Suppressor macrophage (primary cell): ENCODE measurements at places on chromosomes 4 and X.

GRCh38 chr4:139764182-139764581 lies 98.6 kb downstream of the MGST2 start:
- no peak for DNase-seq

DNA sequence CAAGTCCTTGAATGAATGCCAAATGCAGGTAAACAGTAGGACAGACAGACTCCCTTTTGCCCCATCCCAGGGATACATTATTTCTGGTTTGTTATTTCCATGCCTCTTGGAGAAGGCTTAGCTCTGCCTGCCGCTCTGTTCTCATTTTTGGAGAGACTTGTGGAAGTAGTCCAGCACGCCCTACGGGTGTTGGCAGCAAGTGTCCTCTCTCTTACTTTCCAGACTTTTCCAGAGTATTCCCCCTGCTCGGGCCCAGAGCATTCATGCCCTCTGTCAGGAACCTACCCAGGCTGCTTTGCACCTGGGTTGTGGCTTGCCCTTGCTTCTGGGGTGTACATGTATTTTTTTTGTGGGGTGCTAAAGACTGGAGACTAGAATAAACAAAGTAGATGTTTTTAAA lies 15.3 kb downstream of the SLC34A2 start:
- no peak for DNase-seq

GRCh38 chr4:113575401-113575800 lies 186.1 kb downstream of the CAMK2D start:
- DNase-seq, result no peak

- peak; percentile 44 for DNase-seq
These were observed 20.5 kb upstream of the TMEM192 start for GRCh38 chr4:165133150-165133549.

DNA sequence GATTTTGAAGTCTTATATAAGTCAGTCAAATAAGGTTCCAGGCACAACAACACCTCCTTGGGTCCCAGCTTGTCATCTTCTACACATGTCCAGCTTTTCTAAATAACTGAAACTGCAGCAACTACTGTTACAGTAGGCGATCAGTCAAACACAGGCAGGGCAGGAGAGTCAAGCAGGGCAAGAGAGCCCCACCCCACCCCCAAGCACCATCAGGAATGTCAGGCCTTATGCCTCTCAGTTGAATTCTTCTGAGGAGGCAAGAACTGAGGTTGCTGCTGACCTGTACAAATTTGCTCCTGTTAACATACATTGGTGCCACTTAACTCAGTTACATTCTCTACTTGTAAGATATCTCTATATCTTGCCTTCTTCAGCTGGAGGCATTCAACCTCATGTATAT lies 608.8 kb upstream of the PCDH10 start:
- no peak for DNase-seq

- DNase-seq, result no peak
These were observed 99.5 kb upstream of the ITM2A start for GRCh38 chrX:79466636-79467035.

DNA sequence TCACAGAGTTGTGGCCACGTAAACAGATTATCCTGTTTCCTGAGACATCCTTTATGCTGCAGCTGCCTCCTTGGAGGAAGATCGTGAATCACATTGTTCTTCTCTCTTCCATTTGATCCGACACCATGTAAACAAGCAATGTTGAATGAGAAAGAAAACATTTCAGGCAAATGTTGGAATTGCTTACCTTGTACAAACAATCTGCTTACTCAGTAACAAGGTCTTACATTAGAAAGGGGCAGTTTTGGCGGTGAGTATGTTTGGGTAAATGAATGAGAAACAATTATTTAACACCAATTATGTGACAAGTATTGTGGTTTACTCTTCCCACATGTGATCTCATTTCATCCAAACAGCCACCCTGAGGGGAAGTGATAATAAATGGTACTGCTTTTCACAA lies 637.8 kb downstream of the RAB28 start:
- no peak for DNase-seq

DNA sequence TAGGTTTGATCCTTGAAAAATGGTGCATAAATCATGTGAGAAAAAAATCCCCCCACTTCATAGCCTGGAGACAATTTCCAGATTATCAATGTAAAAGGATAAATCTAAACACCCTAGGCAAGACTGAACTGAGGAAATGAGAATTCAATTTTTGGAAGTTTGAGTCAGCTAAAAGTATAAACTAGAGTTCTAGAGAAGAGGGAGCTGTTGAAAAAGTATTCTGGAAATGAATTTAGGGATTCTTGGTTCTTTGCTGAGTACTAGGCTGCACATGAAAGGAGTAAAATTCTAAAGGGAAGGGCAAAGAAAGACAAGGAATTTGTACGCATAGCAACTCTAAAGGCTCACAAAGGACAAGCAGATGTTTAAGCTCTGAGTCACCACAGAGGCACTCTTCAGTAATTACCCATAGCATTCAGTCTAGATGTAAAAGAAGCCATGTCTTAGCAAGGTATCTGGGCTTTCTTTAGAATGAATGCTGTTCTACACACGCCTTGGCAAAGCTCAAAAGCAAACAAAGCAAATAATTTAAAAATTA lies 896.5 kb downstream of the PDHA2 start:
- DNase-seq, result no peak

- DNase-seq, result no peak
These were observed 1606.7 kb upstream of the AGA start for GRCh38 chr4:179048839-179049453.

- DNase-seq, result no peak
These were observed 1411.2 kb downstream of the RAPGEF2 start for GRCh38 chr4:160514126-160514525.

- DNase-seq, result no peak
These were observed 2.3 kb downstream of the FBXL5 start for GRCh38 chr4:15652841-15653240.

DNA sequence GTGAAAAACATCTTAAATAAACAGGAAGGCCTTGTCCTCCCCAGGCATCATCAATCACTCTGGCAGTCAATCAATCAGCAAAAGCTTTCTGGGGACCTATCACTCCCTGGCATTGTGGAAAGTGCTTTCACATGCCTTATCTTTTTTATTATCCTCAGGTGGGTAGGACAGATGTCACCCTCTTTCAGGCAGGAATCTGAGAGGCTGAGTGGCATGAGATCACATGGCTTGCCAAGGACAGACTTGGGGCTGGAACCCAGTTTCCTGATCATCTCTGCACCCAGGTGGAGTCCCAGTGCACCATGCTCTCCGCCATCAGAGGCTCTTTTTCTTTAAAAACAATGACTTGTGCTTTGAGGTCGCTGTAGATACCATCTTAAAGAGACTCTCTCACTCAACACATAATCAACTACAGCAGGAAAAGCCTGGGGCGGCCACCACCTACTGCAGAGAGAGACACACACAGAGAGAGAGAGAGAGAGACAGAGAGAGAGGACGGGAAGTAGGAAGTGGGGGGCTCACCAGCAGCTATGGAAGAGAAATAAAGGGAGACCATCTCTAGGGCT lies 282.7 kb downstream of the PTTG2 start:
- DNase-seq, result no peak

DNA sequence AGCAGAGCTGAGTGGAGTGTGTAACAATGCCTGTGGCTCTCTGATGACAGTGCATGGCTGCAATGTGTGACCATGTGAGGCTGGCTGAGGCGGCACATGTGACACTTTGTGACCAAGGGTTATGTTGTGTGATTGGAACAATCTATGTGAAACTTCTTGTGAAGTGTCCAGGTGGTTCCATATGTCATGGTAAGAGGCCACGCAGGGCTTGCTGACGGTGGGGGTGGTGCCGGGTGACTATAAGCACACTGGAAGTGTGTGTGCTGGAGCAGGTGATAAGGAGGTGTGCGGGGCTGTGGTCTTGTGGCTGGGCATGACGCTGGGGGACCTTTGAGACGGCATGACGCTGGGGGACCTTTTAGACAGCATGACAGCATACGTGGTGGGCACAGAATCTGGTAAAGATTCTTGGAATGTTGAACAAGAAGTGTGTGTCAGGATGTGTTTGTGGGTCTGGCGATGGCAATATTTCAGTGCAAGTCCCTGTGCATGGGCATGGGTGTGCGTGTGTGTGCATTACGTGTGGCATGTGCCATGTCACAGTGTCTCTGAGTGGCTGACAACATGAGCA lies 7.4 kb upstream of the HDAC6 start:
- DNase-seq, result peak; percentile 2

DNA sequence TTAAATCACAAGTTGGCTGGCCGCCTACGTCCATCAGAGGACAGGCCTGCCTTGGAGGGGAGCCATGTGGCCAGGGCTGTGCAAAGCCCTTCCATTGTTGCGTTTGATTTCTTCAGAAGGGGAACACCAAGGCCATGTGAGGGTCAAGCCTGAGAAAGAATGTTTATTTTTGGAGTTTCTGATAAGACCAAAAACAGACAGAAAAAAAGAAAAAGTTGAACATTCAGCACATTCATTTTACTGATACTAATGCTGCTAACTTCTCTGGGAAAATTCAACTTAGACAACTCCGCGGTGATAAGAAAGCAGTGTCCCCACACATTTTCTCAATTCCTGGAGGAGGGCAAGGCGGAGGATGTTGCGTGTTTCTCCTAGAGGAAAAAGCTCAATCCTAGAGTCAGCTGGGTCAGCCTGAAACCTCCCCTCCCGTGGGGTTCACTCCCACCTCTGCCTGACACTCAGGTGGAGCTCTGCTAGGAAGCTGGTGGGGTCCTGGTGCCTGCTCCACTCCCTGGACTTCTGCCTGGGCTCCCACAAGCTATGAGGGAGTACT lies 63.5 kb downstream of the ANAPC4 start:
- DNase-seq, result no peak

DNA sequence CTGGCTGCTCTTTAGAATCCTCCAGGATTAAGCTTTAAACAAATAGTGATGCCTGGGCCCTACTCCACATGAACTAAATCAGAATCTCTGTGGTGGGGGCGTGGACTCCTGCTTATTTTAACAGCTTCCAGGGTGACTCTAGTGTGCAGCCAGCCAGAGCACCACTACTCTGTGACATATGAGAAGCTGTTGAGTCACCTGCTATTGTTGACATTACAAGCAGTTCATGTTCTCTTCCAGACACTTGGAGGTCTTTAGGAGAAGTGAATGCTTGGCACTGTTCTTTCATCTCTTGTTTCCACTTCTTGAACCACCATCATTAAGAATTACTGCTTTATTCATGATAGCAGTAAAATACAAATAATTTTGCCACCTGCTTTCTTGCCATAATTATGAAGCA lies 426 bp upstream of the C4orf51 start:
- DNase-seq, result no peak

GRCh38 chr4:3689006-3689405 lies 77.2 kb upstream of the ADRA2C start:
- DNase-seq, result no peak

GRCh38 chrX:154991039-154991438 lies 31.5 kb downstream of the F8 start:
- DNase-seq, result no peak

GRCh38 chr4:5048721-5049120 lies 2.6 kb upstream of the STK32B start:
- no peak for DNase-seq

DNA sequence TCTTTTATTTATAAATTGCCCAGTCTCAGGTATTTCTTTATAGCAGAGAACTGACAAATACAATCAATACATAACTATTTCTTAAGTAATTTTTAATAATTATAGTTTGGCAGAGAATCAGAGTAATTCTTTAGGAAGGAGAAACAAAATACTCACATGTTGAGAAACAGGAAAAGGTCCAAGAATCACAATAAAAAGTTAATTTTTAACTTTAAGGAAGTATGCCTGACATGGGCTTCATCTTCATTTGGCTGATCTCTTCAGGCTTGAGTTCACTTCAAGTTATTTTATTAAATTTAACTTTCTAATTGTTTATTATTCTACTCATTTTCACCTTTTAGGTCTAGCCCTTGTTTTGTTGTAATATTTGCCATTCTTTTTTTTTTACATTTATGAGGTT lies 36.1 kb upstream of the RNF150 start:
- DNase-seq, result no peak

- DNase-seq, result peak; percentile 91
These were observed at the start of gene HCFC1 for GRCh38 chrX:153971450-153972367. HCFC1 (minus strand) TSS chrX:153971818; CDS start chrX:153970840, 978 bp downstream.

DNA sequence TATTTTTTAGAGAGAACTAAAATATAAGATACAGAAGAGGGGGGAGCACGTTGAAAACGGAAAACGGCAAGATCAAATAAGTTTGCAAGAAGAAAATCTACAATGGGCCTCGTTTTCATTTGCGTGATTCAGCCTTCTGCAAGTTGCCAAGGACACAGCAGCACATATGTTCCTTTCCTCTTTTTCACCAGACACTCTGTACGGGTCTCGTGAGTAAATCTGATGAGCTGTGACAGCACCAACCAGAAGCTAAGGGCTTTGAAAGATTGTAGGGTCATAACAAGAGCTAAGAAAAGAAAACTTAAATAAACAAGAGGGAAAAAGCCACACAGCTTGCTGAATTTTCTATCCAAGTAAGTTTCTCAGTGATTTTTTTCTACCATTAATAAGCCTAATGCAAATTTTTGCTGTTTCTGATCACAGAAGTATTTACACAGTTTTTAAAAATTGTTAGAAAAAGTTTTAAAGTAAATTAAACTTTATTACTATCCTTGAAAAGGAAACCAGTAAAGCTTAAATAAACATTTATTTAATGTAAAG lies 63.4 kb downstream of the SCML2 start:
- no peak for DNase-seq

- DNase-seq, result peak; percentile 27
These were observed 104.4 kb upstream of the ARHGAP24 start for GRCh38 chr4:85370400-85371032.

GRCh38 chr4:14091531-14091930 lies 464.0 kb upstream of the BOD1L1 start:
- no peak for DNase-seq

- no peak for DNase-seq
These were observed 75.6 kb downstream of the ACOX3 start for GRCh38 chr4:8364848-8365350.

DNA sequence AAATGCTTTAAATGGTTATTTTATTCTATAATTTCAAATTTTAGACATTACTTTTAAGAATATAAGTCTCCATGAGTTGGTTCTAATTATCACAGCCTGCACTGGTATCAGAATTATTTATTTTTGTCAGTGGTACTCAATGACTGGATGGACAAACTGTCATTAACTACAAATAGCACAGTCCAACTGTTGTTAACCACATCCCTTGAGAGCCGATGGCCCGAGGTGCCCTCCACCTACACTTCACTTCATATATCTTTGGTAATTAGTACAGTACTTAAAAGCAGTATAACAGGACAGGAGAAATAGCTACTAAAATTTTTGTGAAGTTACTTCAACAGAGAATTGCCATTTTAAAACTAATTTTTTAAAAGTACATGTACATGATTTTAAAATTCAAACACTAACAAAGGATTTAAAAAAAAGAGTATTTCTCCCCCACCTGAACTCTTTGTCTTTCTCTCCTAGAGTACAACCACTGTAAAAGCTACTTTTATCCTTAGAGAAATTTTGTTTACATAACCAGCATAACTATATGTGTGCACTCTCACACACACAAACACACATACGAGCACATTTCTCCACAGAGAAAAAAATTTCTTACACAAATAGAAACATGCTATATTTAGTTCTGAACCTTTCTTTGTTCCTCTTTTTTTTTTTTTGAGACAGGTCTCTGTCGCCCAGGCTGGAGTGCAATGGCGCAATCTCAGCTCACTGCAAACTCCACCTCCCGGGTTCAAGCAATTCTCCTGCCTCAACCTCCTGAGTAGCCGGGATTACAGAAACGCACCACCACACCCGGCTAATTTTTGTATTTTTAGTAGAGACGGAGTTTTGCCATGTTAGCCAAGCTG lies 6.5 kb downstream of the TIFA start:
- DNase-seq, result peak; percentile 59
